ENCODE measurements at places on chromosomes 11 and 22. TPM values are rescaled to one million over a fixed set of nuclear protein-coding genes. Genes with fewer than 3 reads are reported as not detected.

The OR6T1 gene
- total RNA-seq = not detected

The IGSF9B gene
- 38.9 TPM for total RNA-seq

The RIMBP3B gene
- total RNA-seq = not detected

The OR8J3 gene
- not detected for total RNA-seq

The MS4A3 gene
- not detected for total RNA-seq

The MUC6 gene
- not detected for total RNA-seq

The LRRC55 gene
- total RNA-seq = 0.13 TPM

The PGR gene
- total RNA-seq = 7.9 TPM
